Calu3 (cell line): ENCODE measurements at places on chromosomes 6 and 20. TPM values are rescaled to one million over a fixed set of nuclear protein-coding genes. Genes with fewer than 3 reads are reported as not detected.

GRCh38 chr20:61347443-61347842 is 95.4 kb downstream of the CDH4 start:
- no peak for DNase-seq

DNA sequence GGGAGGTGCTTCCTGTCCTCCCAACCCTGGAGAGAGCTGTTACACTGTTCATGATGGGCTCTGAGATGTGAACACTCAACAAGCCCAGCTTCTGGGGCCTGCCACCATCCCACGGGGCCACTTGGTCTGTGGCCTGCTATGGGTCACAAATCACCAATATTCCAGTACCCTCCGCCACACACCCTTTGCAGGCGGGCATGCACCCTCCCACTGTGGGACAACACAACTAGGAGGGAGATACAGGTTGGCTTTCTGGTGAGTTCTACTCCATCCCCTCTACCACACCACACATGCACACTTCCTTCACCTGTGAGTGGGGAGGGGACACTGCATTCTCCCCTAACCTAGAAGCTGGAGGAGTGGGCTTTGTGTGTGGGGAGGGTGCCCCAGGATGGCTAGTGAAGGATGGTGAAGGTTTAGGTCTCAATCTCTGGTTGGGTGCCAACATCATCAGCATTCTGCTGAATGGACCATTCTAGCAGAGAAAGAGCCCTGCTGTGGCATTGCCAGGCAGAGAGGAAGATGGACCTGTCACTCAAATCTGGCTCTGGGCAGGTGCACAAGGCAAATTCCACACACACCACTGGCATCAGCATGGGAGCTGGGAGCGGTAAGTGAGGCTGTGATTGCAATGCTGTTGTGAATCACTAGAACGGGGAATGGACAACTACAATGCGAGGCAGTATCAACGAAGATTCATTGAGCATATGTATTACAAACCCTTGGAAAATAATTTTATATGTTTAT is 175.1 kb downstream of the THBS2 start:
- no peak for DNase-seq

DNA sequence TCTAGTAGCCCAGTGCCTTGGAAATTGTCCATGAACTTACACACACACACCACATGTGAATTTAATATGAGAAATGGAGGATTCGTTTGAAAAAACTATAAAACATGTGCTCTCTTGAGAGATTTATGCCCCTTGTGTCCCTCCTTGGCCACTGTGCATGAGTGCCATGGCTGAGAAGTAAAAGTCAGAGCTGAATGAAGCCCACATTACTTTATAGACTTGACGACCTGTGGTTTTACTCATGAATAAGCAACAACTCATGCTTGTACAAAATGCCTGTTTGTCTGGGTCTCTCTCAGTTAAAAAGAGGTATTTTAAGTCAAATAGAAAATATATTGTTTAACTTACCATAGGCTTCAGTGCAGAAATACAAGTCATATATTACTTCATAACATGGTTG is 102.7 kb downstream of the KCNQ5 start:
- no peak for DNase-seq

DNA sequence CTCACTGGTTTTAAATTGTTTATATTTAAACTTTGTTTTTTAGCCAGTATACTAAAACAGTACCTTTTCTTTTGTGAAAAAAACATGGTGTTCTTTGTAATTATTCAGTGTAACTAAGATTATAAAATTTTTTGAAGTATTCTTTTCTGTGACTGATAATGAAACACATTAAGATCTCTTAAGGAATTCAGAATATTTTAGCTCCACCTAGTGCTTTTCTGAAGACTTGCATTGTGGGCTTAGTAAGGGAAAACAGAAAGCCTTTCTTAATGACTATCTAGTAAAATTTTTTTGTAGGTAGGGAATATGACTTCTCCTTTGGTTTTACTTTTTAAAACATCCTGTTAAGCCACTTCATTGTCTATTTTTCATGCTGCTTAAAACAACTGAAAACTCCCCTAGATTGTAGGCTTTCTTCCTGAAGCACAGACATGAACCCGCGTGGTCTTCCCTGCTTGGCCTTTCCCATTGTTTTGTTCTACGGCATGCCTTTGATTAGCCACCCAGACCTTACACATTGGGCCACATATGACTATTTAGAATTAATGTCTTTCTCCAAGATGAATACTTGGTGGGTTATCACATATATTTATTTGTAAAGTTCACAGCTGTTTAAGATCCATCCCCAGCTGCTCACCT is 72.1 kb downstream of the AFDN start:
- DNase-seq = no peak

DNA sequence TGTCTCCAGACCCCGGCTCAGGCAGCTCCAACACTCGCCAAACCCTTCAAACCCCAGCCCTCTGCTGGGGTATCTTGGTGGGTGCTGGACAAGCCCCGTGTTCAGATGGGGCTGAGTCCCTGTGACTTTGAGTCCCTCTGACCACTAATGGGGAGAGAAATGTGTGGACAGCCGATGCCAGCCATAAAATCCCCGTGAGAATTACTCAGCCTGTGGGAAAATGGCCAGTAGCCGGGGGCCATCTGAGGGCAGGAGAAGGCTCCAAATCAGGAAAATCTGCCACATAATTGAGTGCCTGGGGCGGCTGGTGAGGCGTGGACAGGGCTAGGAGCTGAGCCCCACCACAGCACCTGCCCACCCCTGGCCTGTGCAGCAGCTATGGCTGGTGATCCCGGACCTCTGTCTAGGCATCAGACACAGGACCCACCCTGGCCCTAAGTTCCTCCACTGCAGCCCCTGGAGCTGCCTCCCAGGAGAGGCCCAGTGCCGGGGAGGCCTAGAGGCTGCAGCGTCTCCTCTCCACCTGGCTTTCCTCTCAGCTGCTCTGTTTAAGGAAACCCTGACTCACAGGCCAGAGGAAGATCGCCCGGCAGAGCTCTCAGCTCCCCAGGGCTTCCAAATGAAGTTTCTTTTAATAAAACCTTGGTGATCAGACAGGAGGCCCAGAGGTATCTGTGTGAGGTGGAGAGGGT is 53.7 kb upstream of the SLCO4A1 start:
- DNase-seq = no peak

GRCh38 chr6:120938164-120938875 is 396.0 kb downstream of the TBC1D32 start:
- DNase-seq = no peak

DNA sequence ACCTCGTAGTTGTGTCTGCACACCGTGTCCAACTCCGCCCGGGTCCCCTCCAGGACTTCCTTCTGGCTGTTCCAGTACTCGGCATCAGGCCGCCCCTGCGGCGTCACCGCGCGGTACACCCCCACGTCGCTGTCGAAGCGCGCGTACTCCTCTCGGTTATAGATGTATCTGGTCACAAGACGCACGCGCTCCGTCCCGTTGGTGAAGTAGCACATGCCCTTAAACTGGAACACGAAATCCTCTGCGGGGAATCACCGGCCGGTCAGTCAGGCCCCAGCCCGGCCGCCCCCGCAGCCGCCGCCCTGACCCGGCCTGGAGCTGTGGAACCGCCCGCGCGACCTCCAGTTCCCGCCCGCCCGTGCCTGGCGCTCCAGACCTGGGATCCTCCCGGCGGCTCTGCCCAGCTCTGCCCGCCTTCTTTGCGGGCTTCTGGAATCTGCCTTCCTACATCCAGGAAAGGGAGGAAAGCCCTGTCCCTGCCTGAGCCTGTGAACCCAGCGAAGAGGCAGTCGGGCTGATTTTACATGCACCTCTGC is 1.6 kb downstream of the HLA-DQB1 start:
- DNase-seq = peak; percentile 79

DNA sequence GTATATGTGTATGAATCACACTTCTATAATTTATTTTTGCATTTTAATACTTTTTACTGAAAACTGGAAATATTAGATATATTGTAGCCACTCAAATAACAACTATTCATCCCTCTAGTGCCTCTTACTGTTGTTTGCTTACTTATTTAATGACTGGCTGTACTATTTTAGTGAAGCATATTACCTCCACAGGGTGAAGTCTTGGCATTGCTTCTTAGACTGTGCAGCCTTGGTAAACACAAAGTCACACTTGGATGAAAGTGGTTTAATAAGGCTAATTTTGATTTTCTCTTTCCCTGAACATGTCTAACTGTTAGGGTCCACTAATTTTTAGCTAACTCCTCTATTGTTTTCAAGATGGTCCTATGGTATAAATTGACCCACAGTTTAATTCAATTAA is 1043.2 kb upstream of the ADGRB3 start:
- DNase-seq = no peak

DNA sequence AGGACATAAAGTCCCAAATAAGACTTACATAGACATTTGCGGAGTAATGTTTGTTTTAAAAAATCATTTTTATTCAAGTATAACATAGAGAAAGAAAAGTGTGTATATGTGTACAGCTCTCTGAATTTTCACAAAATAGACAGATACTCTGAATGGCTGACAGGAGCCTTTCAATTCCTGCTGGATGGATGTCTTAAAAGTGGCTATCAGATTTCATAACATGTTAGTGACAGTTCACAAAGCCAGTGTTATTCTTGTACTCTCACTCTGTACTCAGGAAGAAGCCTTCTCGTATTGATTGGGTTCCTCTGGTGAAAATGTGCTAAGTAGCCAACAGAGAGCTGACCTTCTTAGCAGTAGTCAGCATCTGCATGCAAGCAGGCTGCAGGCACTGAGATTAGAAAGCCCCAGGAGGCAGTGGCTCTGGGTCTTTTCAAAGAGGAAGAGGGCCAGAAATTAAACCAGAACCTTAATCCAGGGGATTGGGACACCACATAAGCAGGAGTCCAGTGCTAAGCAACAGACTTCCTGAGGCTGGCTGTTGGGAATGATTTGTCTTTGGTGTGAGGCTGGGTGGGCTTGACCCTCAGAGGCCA is 19.7 kb downstream of the SLC17A4 start:
- DNase-seq = no peak

DNA sequence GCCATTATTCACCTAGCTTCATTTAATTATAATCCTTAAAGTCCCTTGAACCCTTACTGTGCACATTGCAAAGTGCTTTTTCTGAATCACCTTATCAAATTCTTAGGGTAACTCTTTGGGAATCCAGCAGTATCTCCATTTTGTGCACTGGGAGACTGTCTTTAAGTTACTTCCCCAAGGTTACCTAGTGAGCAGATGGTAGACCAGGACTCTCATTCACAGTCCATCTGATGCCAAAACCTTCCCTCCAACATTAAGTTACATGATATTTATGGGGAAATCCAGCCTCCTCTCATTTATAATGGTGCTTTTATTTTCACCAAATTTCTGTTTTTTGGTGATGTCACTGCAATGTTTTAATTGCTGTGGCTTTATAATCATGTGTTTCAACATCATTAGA is 75.7 kb downstream of the NCOA7 start:
- no peak for DNase-seq

DNA sequence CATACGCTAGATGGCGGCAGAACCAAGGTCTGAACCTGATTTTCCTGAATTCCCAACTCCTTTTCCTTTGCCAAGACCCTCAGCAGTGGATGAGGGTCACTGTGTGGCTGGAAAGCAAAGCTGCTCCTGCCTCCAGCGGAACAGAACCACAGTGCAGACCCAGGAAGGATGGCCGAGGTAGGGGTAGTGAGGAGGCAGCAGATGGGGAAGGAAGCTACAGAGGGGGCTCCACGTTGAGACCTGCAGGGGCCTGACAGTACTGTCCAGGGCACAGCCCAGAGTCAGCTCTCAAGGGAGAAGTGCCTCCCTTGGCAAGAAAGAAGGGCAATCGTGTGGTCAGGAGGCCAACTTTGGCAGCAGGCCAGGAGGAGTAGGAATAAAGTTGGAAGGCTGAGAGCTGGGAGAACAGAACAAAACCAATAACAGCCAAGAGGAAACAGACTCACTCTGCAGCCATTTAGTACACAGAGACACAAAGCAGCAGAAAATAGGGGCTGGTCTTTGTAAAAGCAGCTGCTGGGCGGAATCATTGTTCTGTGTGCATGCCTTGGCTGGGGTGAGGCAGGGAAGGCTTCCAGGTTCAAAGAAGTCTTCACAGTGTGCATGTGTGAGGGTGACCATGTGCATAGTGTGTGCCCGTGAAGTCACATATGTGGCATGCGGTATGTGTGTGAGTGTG is 3.1 kb downstream of the GABRR2 start:
- DNase-seq = peak; percentile 43

DNA sequence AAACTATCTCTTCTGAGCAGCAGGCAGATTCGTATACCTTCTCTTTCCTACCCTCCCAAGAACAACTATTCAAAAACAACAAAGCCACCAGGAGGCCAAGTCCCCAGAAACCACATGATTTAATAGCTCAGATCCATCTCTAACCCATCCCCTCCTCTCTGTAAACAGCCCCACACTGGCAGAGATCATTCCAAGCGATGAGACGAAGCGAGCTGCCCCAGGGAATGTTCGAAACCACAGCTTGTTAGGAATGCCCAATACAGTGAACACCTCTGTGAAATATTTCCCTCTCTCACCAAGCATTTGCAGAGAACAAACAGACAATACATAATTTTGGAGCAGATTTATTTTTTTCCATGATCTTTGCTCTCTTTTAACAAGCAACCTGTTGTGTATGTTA is 231.8 kb downstream of the SOD2 start:
- DNase-seq = no peak

GRCh38 chr6:109498936-109499335 is 15.9 kb upstream of the ZBTB24 start:
- no peak for DNase-seq

DNA sequence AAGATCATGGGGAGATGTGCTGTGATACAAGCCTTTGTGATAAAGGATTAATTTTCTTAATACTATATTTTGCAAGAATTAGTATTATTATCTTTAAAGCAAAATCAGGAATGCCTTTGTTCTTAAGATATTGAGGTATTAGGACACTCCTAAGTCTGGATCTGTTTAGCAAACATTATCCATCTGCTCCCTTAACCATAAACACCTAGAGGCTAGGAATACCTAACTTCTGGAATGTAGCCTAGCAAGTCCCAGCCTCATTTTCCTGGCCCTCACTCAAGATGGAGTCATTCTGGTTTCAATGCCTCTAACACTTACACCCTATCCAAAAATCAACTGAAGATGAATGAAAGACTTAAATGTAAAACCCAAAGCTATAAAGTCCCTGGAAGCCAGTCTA is 106.3 kb upstream of the GJE1 start:
- DNase-seq = peak; percentile 17

- no peak for DNase-seq
Measured at GRCh38 chr6:150208611-150209352, 65.9 kb downstream of the PPP1R14C start.

GRCh38 chr6:113664909-113665308 is 192.2 kb upstream of the MARCKS start:
- DNase-seq = no peak

- DNase-seq = no peak
Measured at GRCh38 chr6:41779336-41779735, 364 bp downstream of the FRS3 start.

DNA sequence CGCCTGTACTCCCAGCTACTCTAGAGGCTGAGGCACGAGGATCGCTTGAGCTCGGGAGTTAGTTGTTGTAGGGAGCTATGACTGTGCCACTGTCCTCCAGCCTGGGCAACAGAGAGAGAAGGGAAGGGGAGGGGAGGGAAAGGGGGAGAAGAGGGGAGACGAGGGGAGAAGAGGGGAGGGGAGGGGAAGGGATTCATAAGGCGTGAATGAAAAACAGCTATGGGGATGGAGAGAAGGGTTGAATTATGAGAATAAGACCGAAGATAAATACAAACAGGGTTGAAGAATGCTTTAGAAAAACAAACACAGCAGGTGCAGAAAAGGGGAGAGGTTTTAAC is 106.0 kb downstream of the TRIM27 start:
- DNase-seq = no peak

Gene PLCG1
- total RNA-seq = 91.1 and 127 TPM in 2 replicates

Gene SEL1L2
- total RNA-seq = not detected in 2 replicates

Gene CNBD2
- total RNA-seq = 5.0 and 5.6 TPM in 2 replicates

Gene FYN
- total RNA-seq = 61.0 and 64.6 TPM in 2 replicates

Gene WFDC10B
- total RNA-seq = not detected in 2 replicates

Gene SLC17A1
- total RNA-seq = not detected in 2 replicates

Gene PLCB4
- 9.9 and 12.9 TPM in 2 replicates for total RNA-seq

Gene PSORS1C1
- total RNA-seq = 9.4 and 11.0 TPM in 2 replicates

Gene DEFB124
- total RNA-seq = not detected in 2 replicates
